ENCODE measurements at places on chromosomes 6 and 20.

DNA sequence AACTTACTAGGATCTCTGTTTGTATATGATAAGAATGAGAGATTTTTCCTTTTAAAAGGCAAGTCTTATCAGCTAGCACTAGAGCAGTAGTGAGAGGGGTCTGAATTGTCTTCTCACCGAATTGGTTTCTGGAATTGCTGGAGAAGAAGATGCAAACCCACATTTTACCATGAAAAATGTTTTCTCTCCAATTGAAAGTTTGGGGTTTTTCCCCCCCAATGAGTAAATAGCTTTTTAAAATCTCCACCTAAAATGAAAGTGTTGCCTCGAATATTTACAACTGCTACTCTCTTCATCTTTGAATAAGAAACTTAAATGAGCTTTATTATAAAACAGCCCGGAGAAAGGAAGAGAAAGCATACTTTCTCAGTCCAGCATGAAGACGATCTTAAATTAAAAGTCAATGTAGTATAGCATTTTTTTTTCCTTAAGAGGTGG, 1.8 kb downstream of the TCF21 start:
- DNase-seq, result no peak

DNA sequence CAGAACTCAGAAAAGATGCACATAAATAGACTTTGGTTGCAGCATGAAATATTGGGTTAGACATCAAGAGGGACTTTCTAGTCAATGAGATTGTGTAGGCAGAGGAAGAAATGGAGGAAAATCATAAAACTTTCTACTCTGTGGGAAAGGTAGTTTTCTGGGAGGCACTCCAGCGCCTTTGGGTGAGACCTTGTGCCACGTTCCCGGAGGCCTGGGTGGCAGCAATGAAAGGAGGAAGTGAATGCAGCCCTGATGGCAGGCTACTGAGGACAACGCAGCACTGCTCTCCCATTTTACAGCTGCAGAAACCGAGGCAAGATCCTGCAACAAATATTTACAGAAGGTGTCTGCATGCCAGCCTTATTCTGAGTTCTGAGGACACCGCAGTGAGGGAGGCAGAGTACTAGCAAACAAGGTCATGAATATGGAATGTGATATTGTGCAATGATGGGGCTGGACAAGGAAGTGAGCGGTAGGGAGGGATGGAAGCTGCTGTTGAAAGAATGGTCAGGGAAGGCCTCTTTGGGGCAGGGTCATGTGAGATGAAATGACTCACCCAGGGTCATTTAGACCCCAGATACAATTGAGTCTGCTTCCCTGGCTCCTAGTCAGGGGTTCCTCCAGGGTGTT, 159.1 kb downstream of the TFAP2C start:
- no peak for DNase-seq

- no peak for DNase-seq
Measured at GRCh38 chr6:111477481-111477938, 5.5 kb downstream of the REV3L start.

DNA sequence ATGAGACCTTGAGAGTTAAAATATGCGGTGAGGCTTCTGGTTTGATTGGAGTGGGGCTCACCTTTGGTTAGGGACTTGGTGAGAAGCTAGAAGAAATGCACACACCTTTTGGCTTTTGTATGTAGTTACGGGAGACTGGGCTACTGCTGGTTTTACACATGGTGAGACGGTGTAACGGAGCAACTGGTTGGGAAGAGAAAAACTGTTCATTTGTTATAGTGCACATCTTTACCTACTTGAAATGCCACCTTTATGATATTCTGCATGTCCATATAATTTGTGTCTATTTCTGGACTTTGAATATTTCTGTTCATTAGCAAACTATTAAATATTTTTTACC, 31.6 kb downstream of the TIAM2 start:
- no peak for DNase-seq

GRCh38 chr20:10793766-10794165, 120.0 kb upstream of the JAG1 start:
- DNase-seq, result no peak

DNA sequence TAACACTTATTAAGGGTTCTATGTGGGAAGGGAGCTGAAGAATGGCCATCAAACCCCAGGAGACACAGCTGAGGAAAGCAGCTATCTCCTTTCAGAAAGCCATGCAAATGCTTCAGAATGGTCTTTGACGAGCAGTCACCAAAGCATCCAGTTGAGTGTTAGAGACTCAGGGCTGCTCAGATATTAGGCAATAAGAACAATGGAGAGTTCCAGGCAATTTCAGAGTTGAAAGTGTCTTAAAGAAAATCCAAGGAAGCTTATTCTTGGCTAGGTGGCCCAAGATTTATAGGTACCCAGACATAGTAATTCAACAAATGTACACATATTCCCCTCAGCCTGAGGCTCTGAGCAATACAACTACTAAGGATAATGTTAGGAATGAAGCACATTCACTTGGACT, 180.1 kb upstream of the SOX4 start:
- no peak for DNase-seq

DNA sequence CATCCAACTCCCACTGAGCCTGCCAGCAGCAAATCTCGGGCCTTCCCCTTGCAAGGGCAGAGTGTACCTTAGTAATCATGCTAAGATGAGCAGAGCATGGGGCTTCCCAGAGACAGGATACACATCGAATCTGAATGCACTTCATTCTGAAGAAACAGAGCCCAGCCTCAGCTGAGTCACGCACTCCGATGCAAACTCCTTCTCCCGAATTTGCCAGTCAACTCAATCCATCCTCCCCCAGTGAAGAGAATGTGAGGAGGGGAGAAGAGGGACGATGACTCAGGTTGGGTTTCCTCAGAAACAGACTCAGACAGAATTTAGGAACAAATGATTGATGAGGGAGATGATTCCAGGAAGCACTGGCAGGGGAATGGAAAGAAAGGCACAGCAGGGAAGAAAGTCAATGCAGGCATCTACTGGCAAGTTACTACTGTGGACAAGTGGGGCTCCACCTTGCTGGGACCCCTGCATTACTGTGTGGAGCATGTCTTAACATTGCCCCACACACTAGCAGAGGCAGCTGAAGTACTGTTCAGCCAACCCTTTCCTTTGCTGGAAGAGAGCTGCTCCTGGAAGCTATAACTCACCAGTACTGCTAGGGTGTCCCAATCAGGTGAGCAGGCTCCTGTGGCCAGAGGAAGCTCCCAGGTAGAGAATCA, 251.6 kb downstream of the ADGB start:
- peak; percentile 55 for DNase-seq

DNA sequence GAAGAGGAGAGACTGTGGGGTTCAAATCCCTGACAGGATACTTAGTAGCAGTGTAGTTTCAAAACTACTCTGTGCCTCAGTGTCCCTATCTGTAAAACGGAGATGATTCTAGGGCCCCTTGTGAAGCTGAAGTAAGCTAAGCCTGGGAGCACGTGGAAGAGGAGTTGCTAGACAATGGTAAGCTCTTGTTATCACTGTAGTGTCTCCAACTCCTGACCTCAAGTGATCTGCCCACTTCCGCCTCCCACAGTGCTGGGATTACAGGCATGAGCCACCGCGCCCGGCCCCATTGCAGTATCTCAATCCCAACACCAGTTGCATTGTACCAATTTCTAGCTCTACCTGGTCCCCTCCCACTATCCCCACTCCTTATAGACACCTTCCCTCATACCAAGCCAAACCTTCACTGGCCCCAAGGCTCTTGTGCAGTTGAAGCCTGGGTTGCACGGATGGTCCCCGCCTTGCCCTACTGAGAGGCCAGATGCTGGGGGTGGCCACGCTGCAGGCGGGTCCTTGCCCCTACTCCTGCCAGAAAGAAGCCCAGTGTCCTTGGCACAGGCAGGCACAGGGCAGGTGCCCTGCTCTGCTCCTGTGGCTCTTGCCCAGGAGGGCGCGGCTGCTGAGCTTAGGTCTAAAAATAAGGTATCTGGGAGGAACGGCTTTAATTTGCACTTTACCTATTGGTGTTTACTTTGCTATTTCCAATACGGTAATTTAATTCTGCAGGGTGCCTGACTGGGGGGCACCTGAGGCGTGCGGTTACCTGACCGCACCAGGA, 118.1 kb downstream of the VEGFA start:
- no peak for DNase-seq

DNA sequence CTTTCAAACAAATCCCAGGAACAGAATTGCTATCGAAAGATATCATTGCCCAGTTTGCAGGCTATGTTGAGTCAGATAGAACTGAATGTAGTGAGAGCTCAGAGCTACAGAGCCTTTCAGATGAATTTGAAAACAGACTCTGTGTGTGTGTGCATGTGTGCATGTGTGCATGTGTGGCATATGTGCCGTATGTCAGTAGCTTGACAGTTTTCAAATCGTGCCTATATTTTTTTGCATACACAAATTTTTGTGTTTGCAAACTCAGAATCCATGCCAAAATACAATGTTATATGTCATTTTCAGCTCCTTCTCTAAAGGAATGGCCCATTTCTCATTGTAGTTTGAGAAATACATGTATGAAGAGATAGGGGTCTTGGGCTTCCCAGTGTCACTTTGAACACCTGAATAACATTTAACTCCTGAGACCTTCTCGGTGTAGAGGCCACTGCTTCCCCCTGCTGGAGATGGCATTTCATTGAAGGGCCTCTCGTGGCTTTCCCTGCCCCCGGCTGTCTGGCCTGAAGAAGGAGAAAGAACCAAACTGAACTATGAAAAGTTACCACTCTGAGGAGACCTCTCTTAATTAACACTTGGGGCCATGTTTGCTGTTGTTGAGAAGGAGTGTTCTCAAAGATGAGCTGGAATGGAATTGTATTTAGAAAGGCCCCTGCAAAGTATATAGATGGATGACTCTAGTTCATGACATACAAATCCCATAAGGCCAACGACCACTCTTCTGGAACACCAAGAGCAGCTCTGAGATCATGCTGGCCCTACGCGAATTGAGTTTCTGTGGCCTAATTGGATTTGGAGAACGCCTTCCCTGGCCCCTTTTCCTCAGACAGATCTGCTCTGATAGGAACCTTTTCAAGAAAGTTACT, 58.7 kb downstream of the VAPB start:
- peak; percentile 55 for DNase-seq

- no peak for DNase-seq
Measured at GRCh38 chr6:154909821-154910220, 85.3 kb upstream of the TIAM2 start.
